Activated CD4-positive, alpha-beta T cell treated with anti-CD3 and anti-CD28 coated beads, Interleukin-2, amount 50 U/mL, for 48 hours (primary cell): ENCODE measurements at places on chromosomes 3 and 15.

DNA sequence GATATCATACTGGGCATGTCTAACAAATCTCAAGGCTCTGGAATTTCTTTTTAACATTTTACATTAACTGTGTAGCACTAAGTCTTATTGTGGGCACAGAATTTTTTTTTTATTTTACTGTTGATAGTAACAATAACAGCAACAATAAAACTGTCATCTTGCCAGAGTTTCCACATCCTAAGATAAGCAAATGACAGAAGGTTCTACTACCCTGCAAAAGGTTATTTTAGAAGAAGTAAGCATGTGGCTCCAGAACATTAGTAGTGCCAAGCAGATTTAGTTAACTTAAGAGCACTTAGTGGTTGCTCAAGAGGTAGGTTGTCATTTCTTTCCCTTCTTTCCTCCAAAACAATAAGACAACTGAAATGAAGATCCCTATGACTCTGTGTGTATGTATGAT is 743.0 kb upstream of the CBLB start:
- DNase-seq, result no peak

DNA sequence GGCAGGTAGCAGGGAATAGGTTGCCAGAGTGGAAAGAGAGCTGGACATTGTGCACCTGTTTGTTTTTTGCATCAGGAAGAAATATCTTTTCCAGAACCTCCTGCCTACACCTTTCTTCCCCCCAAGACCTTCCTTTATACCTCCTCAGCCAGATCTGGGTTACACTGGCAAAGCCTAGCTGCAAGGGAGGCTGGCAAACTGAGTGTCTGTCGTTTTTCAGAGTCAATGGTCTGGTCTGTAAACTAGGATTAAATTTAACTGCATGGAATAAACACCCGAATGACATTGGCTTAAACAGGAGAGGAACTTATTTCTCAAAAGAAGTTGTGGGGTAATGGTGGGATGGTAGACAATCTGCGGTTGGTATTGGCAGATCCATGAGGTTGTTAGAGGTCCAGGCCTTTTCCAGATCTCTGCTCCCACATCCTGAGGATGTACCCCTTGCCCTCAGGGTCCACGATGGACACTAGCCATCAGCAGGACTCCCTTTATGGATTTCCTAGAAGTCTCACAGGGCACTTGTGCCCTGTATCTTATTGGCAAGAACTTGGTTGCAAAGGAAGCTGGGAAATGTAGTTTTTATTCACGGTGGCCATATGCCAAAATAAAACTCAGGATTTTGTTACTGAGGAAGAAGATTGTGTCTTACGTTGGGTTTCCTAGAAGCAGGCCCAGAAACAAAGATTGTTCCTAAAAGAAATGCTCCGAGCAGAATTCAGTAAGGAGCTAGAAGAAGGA is 3.2 kb upstream of the RARRES1 start:
- no peak for DNase-seq

DNA sequence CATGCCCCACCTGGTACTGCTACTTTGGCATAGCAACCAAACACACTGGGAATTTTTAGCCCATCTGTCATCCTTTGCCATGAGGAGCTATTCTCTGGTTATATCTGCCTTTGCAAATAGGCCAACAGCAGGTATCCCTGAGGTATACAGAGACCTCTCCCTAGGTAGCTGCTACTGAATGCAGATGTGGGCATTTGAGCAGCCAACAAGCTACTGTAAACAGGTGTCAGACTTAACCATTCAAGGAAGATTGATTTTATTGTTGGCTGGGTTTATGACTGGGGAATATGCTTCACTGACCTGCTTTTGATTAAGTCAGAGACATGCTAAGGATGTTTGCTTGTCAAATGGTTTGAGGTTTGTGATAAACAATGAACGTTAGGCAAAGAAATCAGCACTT is 183.2 kb downstream of the OXSM start:
- no peak for DNase-seq

DNA sequence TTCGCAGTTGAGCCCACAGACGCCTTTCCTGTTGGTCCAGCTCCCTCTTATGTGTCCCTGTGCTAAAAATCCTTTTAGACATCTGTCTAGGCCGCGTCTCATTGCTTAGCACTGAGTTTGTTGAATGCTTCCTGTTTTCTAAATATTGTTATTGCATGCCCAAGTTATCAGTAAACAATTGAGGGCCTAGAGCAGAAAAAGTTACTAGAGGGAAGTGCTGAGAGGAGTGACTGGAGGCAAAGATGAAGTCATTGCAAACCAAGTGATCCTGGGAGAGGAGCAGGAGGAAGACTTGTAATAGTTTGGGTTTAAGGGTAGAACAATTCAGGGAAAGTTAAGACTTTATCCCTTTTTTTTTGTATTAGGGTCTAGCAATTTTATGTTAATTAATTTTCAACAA is 88.1 kb downstream of the DCUN1D1 start:
- DNase-seq, result no peak

DNA sequence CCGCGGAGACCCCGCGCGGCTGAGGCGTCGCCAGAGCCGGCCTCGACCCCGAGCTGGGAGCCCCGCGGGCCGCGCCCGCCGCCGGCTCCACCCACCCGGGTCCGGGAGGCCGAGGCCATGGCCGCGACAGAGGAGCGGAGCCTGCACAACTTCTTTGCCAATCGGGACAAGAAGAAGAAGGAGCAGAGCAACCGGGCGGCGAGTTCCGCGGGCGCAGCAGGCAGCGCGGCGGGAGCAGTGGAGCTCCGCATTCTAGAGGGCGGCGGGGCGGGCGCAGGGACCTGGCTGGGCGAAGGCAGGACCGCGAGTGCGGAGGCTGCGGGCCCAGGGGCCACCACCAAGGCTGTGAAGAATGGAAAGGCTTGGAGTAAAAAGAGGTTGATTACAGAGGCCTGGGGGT is 37.6 kb upstream of the EPHA6 start:
- DNase-seq, result no peak

DNA sequence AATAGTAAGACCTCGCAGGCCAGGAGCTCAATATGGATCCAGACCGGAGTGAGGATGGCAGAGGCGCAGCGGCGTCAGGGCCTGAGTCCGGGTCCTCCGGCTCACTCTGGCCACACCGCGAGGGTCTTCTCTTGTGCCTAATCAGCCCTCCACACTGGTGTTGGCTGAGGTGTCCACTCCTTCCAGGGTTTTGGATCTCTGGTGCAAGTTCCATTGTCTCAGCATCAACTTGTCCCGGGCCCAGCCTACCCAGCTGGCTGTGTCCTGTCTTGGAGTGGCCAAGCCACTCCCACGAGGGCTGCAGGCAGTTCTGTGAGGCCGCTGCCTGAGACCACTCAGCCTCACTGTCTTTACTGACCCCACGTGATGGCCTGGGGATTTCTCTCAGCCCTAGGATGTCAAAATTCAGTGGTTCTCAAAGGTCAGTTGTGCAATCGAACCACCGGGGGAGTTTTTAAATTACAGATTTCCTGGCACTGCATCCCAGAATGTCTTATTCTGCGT is 12.6 kb upstream of the GOLGA6L7 start:
- DNase-seq, result no peak

DNA sequence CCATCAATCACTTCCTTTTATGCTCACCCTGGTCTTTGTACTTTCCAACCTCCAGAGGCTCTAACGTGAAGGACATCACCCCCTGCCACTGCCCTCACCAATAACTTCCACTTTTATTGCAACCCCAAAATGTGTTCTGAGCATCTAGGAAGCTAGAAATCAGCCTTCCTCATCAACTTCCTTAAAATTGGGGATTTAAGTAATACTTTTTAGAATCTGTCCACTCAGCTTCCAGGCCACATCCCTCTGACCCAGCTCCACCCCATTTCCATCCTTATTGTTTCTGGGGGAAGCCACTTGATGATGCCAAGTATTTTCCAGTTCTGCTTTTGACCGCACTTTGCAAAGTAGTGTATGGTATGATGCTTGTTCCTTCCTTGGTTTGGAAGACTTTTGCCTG is 73.5 kb upstream of the XCR1 start:
- no peak for DNase-seq

DNA sequence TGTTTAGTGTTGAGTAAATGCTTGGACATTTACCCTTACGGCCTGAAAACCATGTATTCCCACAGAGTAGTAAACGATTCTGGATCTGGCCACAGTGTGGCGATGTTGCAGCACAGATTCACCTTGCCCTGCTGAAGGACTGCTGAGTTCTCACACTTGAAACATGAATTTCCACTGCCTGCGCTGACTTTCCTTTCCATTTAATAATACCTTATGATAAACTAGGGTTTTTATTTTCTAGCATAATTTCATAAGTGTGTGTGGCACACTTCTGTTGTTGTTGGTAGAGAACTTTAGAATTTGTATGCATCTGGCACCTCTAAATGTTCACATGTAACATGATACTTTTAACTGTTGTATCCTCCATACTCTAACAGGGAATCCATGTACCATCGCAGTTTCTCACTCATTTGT is 53.9 kb downstream of the C3orf38 start:
- DNase-seq, result peak; percentile 72
